ENCODE measurements at places on chromosomes 3 and 15. TPM values are rescaled to one million over a fixed set of nuclear protein-coding genes. Genes with fewer than 3 reads are reported as not detected.

Gene SH2D7
- not detected for polyA plus RNA-seq

Gene SHC4
- not detected for polyA plus RNA-seq

Gene SLC35G2
- polyA plus RNA-seq = 0.26 TPM

Gene WDR93
- not detected for polyA plus RNA-seq

Gene GASK1A
- not detected for polyA plus RNA-seq

Gene CMTM6
- polyA plus RNA-seq = 230 TPM

Gene UCN2
- not detected for polyA plus RNA-seq

Gene USP19
- 24.9 TPM for polyA plus RNA-seq

Gene UPK1B
- not detected for polyA plus RNA-seq

Gene ATP13A4
- not detected for polyA plus RNA-seq

Gene C3orf49
- not detected for polyA plus RNA-seq

Gene CSPG4
- not detected for polyA plus RNA-seq

GRCh38 chr15:66570327-66570726 lies 4.5 kb upstream of the LCTL start:
- no peak for DNase-seq

DNA sequence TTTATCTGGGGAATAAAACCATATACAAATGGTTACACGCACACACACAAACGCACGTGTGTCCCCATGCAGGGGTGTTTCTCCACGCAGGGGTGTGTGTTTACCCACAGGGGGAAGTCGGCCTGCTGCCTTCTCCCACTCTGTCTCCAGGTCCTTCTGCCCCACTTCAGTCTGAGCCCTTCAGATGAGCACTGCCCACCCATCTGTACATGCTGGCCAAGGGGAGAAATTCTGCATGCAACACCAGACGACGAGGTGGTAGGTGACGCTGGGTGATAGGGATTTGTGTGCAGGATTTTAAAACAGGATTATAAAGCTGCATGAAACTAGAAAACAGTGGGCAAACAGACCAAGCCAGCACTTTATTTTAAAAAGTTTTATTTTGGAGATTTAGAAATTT lies 122.5 kb downstream of the TJP1 start:
- no peak for DNase-seq

GRCh38 chr3:72613871-72614270 lies 234.4 kb downstream of the SHQ1 start:
- DNase-seq = no peak

- no peak for DNase-seq
These were observed 4.5 kb downstream of the SERPINI2 start for GRCh38 chr3:167469381-167469780.

GRCh38 chr15:51600114-51600513 lies 22.5 kb downstream of the DMXL2 start:
- DNase-seq = no peak

GRCh38 chr3:32077260-32078084 lies 28.9 kb upstream of the GPD1L start:
- no peak for DNase-seq

DNA sequence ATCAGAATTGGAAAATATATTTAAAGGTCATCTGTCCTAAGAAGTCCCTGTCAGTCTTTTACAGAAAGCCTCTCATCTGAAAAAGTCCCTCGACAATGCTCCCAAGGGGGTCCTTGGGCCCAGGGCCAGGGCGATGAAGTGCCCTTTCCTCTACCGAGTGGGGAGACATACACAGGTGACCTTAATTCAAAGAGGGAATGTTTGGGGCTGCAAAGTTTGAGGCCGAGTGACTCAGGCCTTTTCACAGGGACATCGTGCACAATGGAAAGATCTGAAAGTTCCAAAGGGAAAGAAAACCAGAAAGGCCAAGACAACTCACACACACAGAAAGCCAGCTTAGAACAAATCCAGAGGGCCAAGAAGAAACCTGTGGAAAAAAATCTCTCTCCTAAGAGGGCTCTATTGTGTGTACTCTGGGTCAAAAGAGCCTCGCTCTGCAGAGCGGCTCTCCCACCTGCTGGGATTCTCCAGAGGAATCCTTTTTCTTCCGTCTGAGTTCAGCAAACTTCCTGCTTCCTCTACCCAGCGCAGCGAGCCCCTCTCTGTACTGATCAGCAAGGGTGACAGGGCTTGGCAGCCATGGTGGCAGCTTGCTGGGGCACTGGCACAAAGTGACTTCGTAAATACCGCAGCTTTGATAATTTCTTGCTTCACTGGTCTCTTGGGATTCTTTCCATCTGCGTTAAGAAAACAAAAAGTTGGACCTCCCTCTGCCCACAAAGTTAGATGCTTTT lies 259.1 kb downstream of the OPA1 start:
- DNase-seq = no peak

DNA sequence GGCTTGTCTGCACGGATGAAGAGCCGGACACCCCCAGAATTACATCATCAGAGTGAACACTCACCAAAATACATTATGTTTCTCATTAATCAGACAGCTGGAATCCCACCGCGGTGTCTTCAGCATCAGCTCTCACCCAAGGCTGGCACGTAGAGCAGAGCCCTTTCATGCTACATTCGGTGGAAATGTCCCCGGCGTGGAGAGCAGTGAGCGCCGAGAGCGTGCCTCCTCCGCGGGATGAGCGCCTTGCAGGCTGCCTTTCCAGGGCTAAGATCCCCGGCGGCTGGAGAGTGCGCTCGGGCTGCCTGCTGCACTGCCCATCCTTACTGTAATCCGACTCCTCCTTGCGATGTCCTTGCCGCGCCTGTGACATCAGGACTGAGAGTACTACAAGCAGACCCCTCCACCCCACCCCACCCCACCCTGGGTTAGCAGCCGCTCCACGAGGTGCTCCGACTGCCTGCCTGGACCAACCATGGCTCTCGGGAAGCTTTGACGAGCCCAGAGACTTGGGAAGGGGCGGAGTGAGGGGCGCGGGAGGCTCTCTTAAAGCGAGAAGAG lies at the start of gene ZNF385D:
Gene ZNF385D, minus strand, starts transcription at position 380 of the 561 bp plus-strand sequence. Its CDS starts 294 bp downstream, at position 86.
- no peak for DNase-seq

DNA sequence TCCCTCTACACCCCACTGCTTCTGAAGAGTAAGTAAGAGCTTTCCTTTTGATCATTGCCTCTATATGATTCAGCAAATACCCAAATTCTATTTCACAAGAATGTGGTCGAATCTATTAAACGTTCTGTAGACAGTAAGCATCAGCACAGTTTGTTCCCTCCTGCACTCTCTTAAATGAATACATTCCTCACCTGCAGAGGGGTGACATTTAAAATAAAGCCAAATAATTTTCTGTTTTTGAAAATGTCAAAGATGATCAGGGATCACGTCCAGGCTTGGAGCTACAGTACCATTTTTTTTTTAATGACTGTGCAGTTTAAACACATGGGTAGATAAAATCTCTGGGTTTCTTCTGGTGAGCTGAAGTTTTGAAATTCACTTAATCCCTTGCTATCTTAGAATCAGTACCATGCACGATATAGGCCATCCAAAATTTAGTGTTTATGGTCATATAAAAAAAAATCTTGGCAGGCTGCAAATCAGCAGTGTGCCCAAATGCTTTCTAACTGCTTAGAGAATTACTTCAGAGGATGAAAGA lies 12.8 kb downstream of the PYDC2 start:
- no peak for DNase-seq

- DNase-seq = no peak
These were observed 149.6 kb downstream of the OPA1 start for GRCh38 chr3:193742628-193743027.

DNA sequence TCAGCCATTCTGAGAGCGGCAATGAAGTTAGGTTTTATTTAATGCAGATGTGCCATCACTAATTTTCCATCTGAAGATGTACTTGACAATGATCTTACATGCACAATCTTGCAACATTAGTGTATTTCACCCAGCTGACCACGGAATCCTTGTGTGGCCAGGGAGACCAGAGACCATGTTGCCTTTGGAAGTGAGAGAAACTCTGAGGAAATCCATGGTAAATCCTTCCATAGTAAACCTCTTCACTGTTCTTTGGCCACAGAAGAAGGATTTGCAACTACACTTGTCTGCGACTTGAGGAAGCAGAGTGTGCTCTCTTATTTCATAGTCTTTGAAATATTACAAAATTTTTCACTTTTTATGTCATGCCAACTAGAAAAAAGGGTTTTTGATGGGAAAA lies 128.4 kb upstream of the IGSF10 start:
- DNase-seq = no peak

GRCh38 chr3:169818316-169818715 lies 5.6 kb upstream of the LRRC34 start:
- DNase-seq = no peak

DNA sequence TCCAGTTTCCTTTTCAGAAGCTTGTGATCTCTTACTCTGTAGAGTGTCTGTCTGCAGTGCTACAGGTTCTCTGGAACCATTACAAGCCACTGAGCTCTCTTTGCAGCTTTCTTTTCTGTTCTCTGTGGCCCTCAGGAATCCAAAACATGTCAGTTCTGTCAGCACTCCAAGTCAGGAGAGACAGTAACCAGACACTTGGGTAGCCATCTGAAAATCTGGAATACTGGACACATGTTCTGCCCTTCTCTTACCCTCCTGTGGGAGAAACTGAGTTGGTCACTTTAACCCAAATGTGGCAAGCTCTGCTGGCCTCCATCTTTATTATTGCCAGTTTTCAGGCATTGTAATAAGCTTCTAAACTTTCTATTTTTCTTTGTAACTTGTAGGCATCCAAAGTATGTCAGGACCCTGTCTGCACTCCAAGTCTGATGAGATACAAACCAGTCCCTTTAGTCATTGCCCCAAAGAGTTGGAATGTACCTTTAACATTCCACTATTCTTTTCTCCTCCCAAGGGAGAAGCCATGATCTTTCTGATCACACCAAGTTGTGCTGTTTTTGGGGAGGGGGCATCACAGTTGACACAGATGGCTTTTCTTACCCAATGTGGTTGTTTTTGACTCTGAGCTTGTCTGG lies 183.7 kb downstream of the DPH6 start:
- no peak for DNase-seq

- no peak for DNase-seq
These were observed 52.3 kb downstream of the ADAM10 start for GRCh38 chr15:58697220-58697619.

DNA sequence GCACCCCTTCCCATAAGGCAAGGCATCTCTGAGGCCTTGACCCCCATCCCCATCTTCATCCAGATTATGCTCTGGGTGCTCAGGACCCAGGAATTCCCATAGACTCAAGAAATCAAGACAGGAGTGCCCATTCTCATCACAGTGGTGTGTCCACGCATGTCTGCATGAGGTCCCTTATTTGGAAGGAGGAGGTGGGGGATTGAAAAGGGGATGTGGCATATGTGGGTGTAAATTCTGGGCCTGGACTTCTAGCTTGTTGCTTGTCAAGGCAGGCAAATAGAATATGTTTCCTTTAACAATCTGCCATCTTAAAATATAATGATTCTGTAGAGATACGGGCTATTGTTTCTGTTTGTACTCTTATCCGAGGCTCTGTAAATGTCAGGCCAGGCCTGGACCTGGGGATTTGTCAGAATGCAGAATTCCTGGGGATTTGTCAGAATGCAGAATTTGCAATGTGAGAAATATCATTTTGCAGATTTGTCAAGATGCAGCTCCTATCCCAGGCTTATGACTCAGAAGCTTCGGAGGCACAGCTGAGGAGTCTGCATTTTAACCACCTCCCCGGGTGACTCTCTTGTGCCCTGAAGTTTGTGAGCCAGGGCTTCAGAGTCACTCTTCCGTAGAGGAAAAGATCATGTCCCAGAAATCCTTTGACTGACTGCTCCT lies 157.8 kb downstream of the SV2B start:
- no peak for DNase-seq

DNA sequence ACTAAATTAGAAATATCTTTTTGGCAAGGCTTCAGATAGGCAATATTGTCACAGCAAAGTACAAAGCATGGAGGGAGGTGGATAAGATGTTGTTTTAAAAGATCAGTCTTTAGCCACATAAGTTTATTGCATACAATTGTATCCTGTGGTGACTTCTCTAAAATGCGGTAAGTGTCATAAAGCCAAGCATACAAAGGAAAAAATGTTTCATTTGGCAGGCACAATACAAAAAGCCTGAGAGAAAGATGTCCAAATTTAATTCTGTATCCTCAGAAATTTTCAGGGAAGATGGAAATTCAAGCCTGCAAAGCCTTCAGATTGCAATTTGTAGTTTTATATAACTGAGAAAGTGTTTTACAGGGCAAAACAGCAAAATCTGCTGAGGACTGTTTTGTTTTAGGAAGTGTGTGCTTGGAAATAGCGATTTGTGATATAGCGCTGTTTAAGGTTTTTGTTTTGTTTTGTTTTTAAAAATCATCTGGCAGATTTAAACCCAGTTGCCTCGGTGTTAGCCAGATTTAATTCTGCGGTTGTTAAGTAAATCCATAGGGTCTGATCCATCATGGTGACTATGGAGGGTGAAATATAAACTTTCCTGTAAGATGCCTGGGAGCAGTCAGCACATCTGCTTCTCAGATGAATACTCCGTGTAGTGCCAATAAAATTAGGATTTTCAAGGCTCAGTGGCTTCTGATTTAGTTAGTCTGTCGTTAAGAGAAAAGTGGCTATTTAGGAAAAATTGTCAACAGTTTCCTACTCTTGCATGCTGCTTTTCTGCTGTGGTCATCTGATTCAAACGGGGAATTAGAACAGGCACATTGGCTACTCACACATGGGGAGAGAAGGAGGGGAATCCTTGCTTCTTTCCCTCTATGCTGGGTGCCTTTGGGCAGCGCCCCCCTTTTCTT lies 8.0 kb downstream of the KAT2B start:
- DNase-seq = no peak

DNA sequence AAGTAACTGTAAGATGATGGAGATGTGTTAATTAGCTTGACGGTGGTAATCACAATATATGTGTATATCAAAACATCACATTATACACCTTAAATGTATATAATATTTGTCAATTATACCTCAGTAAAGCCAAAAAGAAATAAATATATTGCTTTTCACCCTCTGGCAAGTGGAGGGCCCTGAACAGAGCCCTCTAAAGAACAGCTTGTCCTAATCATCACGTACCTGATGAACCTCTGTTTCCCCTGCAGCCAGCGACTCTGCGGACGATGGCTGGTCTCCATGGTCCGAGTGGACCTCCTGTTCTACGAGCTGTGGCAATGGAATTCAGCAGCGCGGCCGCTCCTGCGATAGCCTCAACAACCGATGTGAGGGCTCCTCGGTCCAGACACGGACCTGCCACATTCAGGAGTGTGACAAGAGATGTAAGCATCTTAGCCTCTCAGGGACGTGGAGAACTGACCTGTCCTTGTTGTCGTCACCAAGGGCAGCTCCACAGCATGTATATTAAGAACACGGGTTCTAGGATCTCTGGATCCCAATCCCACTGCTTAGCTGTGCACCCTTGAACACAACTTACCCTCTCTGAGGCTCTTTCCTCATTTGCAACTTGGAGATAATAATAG lies 6.3 kb downstream of the THBS1 start:
- DNase-seq = no peak

DNA sequence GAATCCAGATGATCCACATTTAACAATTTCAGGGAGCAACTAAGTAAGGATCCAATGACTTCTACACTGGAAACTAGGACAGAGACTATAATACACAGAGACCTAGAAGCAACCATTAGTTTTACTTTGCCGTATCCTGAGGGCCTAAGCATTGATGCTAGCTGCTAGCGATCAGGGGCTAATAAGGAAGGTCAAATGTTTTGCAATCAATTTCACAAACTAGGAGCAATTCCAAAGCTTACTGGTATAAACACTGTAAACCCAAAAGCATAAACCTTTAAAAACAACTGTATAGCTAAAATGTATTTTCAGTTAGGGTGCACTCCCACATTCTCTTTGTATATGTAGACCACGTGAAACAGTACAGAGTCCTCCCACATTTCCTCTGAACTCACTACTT lies 31.5 kb downstream of the FBN1 start:
- DNase-seq = no peak

- no peak for DNase-seq
These were observed 17.3 kb upstream of the HRH1 start for GRCh38 chr3:11136830-11137626.

GRCh38 chr3:115788921-115789470 lies 165.7 kb downstream of the GAP43 start:
- DNase-seq = no peak

GRCh38 chr15:56207711-56208110 lies 36.0 kb downstream of the RFX7 start:
- no peak for DNase-seq

Measured in CD4-positive, alpha-beta memory T cell (primary cell).